ENCODE measurements at places on chromosomes 11 and 22.

GRCh38 chr22:48821727-48822126, 1005.9 kb downstream of the BRD1 start:
- DNase-seq = no peak

DNA sequence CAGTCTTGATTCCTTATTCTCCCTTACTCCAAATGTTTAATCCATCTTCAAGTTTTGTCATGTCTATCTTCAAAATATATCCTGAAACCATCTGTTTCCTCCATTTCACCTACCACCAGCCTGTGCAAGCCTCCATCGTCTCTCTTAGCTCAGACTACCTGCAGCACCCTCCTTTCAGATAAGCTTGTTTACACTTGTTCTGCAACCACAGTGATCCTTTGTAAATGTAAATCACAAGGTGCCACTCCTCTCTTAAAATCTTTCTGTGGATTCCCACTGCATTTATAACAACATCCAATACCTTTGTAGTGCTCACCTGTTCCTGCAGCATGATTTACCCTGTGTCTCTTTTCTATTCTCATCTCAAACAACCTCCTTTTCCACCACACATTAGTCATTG, 31.8 kb upstream of the GPR83 start:
- DNase-seq = no peak

DNA sequence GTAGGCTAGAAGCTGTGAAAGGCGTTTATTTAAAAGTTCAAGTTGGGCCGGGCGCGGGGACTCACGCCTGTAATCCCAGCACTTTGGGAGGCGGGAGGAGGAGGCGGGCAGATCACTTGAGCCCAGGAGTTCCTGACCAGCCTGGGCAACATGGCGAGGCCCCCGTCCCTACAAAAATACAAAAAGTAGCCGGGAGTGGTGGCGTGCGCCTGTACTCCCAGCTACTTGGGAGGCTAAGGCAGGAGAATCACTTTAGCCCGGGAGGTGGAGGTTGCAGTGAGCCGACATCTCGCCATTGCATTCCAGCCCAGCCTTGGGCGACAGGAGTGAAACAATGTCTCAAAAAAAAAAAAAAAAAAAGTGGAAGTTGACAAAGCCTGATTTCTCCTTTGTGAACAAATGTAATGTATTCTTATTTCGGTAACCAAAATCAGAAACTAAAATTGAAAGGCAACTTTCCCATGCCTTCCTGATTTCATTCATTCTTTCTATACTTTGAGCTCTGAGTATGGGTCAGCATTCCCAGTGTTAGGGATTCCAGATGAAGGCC, 825 bp downstream of the PTPMT1 start:
- DNase-seq = no peak

DNA sequence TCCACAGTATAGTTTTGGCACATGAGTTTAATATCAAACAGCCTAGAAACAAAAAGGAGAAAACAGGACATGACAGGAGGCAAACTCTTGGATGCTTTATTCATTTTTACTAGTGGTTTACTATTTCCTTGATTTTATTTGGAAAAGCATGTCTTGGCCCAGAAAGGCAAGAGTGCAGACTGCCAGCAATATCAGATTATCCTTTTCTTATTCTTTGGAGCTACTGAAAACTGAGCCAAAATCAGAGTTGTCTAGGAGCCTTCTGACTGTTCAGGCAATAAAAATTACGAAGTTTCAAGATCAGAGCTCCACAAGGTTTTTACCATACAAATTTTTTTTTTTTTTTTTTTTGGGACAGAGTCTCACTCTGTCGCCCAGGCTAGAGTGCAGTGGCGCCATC, 16.0 kb downstream of the CELF1 start:
- no peak for DNase-seq

- DNase-seq = no peak
Measured at GRCh38 chr22:20448630-20449029, 11.0 kb upstream of the SCARF2 start.

DNA sequence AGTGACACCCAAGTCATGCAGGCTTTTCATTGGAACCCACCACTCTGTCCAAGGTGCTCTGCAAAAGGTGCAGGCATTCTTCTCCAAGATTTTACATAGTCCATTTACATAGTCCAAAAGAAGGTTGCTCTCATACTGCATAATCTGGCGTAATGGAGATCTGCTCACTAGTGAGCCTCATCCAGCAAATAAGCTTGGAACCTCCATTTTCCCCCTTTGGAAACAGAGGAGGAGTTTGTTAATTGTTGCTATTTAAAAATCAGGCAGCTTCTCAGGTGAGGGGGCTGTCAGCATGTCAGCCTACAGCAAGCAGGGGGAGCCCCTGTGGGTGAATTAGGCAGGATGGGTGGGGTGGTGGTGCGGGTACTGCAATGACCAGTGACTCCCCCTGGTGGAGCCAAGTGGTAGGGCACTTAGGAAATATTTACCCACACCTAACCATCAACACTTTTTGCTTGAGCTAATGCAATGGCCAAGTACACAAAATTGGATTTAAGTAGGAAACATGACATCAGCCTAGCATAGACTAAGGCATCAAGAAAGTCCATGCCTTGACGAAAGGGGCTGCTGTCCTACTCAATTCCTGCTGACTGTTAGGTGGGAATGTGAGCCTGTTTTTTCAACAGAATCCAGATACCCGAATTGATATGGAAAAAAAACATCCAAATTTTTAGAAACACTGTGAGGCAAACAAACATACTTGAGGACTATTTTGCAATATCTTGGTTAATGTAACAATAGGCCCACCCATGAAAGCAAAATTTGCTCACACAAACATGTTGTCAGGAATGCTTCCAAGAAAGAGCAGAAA, 64.5 kb downstream of the AMBRA1 start:
- DNase-seq = no peak
